ENCODE measurements at places on chromosomes 2 and 18. TPM values are rescaled to one million over a fixed set of nuclear protein-coding genes. Genes with fewer than 3 reads are reported as not detected.

The PRSS56 gene
- 1.0 TPM for total RNA-seq

The MEIS1 gene
- 13.6 TPM for total RNA-seq

The ANKAR gene
- total RNA-seq = 31.8 TPM

The TUBA4B gene
- total RNA-seq = not detected

The TTN gene
- total RNA-seq = 2,245 TPM

The DCC gene
- total RNA-seq = under 0.01 TPM

The CTAGE1 gene
- total RNA-seq = not detected

The STRN gene
- 15.7 TPM for total RNA-seq

The IL1F10 gene
- not detected for total RNA-seq

The IL18R1 gene
- total RNA-seq = 0.52 TPM

The COLEC11 gene
- total RNA-seq = not detected

All from skeletal muscle tissue (tissue), 5 donors.